Esophagus mucosa (tissue), 1 donor: ENCODE measurements at places on chromosomes 11 and 22. TPM values are rescaled to one million over a fixed set of nuclear protein-coding genes. Genes with fewer than 3 reads are reported as not detected.

The BTBD10 gene
- total RNA-seq: 29.8 TPM

The SERPIND1 gene
- total RNA-seq: 0.08 TPM

The RAB39A gene
- total RNA-seq: not detected

The LRRC74B gene
- 0.20 TPM for total RNA-seq

The OR4A16 gene
- not detected for total RNA-seq

The TRIM6 gene
- 7.7 TPM for total RNA-seq

The C11orf16 gene
- not detected for total RNA-seq

The NLRP6 gene
- 0.12 TPM for total RNA-seq

The SPI1 gene
- total RNA-seq: 2.2 TPM

The GRIA4 gene
- not detected for total RNA-seq

The CWC15 gene
- 49.1 TPM for total RNA-seq

The SEPTIN3 gene
- total RNA-seq: 0.24 TPM

The ELMOD1 gene
- not detected for total RNA-seq

The SPECC1L gene
- total RNA-seq: 33.4 TPM

The FAM180B gene
- not detected for total RNA-seq

The DCDC1 gene
- total RNA-seq: not detected

The HMOX1 gene
- total RNA-seq: 27.8 TPM

The UBQLN3 gene
- not detected for total RNA-seq

The KRTAP5-8 gene
- total RNA-seq: 0.32 TPM

The ART1 gene
- total RNA-seq: not detected

The BTBD18 gene
- not detected for total RNA-seq

The SPINDOC gene
- total RNA-seq: 4.4 TPM

The CALCB gene
- not detected for total RNA-seq

The COX8A gene
- 461 TPM for total RNA-seq

The RRAS2 gene
- total RNA-seq: 24.4 TPM

The APOA4 gene
- total RNA-seq: not detected

The JAM3 gene
- 1.7 TPM for total RNA-seq

The ZBTB16 gene
- total RNA-seq: 5.4 TPM
